ENCODE measurements at places on chromosomes 12 and 14.

DNA sequence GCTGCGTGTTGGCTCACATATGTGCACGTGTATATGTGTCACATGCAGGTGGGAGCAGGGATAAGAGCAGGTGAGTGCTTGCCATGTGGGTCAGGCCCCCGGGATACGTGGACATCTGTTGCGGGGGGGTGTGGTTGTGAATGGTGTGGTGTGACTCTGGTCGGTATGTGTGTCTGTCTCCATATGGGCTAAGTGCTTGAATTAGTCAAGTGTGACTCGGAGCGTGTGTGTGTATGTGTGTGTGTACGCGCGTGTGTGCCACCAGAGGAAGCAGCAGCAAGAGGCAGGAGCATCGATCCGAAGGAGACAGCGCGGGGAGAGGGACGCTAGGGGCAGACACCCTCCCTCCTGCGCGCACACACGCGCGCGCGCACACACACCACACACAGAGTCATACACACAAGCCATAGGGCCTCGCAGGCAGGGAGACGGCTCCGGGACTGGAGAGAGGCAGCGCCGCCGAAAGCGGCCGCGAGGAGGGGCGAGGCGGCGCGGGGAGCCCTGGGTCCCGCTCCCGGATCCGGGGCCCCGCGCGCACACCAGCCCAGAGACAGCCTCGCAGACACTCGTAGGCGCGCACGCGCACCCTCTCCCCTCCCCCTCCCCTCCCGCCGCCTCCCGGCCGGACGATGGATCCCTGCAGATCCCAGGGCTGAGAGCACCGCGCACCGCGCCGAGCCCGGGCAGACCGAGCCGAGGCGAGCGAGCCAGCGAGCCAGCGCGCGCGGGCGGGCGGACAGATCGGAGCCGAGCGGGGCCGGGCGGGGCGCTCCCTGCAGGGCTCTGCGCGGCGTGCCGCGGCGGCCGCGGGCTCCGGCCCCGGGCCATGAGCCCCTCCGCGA is at the start of gene ASIC1:
TSS of gene ASIC1 (plus strand) at position 597 of the 842 bp plus-strand sequence. CDS start 1,171 bp downstream, outside the sequence.
- DNase-seq = peak; percentile 22

GRCh38 chr12:119931402-119931801 is 54.3 kb upstream of the CIT start:
- DNase-seq = no peak

DNA sequence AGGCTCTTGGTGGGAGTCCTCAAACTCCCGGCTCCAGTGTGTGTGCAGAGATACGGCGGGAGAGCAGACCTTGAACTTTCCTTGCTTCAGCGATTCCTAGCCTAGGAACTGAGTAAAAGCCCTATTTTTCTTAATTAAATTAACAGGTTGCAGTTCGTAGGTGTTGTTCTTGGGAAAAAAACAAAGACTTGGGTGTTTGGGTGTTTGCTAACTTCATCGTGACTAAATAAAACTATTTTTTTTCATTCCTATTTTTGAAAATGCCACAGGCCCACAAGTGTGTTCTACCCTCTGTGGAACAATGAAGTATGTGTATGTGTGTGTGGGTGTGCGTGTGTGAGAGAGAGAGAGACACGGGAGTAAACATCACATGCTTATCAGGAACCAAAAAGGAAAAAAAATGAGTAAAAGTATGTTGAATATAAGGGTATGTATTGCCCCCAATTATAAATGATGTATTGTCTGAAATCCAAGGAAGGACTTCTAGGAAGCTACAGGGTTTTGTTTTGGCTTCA is 651 bp downstream of the TMEM117 start:
- peak; percentile 5 for DNase-seq

GRCh38 chr12:109450980-109451379 is 26.1 kb downstream of the KCTD10 start:
- no peak for DNase-seq

DNA sequence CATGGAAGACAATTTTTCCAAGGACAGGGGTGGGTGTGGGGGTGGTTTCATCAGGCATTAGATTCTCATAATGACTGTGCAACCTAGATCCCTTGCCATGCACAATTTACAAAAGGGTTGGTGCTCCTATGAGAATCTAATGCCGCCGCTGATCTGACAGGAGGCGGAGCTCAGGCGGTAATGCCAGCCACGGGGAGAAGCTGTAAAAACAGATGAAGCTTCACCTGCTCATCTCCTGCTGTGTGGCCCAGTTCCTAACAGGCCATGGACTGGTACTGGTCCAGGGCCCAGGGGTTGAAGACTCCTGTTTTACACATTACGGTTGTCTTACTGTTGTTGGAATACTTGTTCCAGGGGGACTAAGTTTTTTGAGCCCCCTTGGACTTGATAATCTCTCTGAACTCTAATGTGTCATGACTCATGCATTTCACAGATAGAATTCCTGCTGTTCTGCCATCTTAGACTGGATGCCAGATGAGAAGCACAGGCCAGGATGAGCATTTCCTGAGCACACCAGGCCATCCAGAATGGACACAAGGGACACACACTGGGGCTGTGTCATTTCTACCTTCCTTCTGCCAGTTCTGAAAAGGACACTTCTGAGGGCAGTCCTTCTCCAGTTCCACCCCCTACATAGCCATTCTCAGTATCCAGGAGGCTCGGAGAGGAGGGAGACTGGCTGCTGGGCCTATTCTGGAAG is 5.8 kb downstream of the PLEKHD1 start:
- no peak for DNase-seq

- no peak for DNase-seq
Measured at GRCh38 chr12:111444314-111444924, 38.7 kb downstream of the SH2B3 start.

GRCh38 chr14:99075061-99075460 is 196.9 kb downstream of the BCL11B start:
- no peak for DNase-seq

GRCh38 chr14:91364524-91365270 is 52.9 kb downstream of the CCDC88C start:
- no peak for DNase-seq

- DNase-seq = peak; percentile 12
Measured at GRCh38 chr12:84842406-84843013, 70.1 kb downstream of the SLC6A15 start.

Data from CD4-positive, alpha-beta T cell treated with Interleukin-15 for 4 hours (primary cell).